Stimulated activated CD8-positive, alpha-beta memory T cell treated with anti-CD3 and anti-CD28 coated beads, Interleukin-15, amount 100 ng/mL, for 4 hours (primary cell): ENCODE measurements at places on chromosomes 1 and 21.

DNA sequence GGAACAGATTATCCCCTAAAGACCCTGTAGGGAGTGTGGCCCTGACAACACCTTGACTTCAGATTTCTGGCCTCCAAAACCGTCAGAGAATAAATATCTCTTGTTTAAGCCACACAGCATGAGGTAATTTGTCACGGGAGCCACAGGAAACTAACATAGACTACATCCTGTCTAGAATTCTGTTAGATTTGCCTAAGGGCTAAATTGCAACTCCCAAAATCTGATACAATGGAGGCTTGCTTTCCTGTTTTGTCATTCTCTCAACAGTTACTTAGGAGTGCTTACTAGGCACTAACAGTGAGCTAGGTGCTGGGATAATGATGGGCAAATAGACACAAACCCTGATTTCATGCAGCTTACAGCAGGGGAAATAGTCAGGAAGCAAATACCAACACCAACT lies 141.6 kb downstream of the MIS18A start:
- DNase-seq: no peak

- no peak for DNase-seq
These were observed at the start of gene NHLH2 for GRCh38 chr1:115840605-115841460. TSS of gene NHLH2 (minus strand) at chr1:115841126. CDS start at chr1:115838372, 2,754 bp downstream.

GRCh38 chr1:89198081-89198480 lies 661 bp downstream of the GBP4 start:
- DNase-seq: no peak

DNA sequence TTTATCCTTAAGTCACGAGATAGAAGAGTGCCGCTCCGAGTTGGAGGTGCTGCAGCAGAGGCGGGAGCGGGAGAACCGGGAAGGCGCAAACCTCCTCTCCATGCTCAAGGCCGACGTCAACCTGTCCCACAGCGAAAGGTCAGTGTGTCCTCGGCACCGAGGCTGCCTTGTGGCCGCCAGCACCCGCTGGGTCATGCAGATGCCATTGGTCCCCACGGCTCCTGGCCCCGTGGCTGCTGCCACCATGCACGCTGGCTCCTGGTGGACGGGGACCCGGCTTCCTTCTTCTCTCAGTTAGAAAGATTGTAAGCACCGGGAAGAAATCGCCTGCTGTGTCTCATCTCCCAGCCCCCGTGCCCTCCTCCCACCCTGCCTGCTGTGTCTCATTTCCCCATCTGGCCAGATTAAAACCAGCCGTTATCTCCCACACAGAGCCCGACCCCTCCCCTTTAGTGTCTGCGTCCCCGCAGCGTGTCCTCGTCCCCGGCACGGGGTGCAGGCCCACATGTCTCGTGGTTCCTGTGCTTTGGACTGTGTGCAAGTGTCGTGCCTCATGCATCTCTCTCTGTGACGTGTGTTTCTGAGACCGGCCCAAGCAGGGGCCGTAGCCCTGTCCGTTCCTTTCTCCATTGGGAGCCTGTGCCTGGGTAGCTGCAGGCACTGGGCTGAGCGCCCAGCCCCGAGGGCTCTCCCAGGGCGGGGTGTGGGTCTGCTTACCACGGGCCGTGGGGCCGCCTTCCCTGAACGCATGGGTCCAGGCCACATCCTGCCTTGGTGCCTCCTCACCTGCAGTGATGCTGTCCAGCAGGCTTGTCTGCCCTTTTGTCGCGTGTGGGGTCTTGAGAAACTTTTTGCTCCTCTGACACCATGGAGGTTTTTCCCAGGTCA lies 62.1 kb downstream of the PCNT start:
- no peak for DNase-seq

GRCh38 chr21:38813143-38813542 lies 7.4 kb downstream of the ETS2 start:
- no peak for DNase-seq

GRCh38 chr1:8283058-8283884 lies 34.6 kb upstream of the SLC45A1 start:
- no peak for DNase-seq

GRCh38 chr1:156862997-156863599 lies 2.4 kb downstream of the NTRK1 start:
- no peak for DNase-seq

DNA sequence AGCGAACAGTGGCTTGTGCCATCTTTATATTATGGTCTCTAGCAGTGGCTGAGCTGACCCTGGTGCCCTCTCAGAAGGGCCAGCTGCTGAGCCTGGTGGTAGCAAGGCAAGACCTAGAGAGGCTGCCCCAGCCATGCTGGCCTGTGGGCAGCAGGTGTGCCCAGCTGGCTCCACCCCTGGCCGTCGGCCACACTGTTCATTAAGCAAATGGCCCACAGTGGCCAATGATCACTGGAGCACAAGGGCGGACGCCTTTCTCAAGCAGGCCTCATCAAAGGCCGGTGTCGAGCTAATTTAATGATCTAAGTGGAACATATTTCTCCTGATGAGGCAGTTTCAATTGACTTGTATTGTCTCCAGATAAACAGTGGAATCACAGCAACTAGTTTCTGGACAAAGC lies 89.4 kb downstream of the GRIK3 start:
- no peak for DNase-seq

DNA sequence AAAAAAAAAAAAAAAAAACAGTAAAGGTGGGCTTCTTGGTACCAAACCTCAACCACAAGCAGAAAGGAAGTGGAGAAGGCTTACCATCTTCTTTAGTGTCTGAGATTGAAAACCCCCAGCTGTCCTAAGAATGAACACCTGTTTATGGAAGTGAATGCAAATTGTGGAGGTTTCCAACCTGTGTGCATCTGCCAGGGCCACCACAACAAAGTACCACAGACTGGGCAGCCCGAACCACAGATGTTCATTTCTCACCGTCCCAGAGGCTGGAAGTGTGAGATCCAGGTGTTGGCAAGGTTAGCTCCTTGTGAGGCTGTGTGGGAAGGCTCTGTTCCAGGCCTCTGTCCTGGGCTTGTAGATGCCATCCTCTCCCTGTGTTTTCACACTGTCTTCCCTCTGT lies 348.7 kb downstream of the SETD4 start:
- DNase-seq: no peak
